Ovary (tissue), 10 donors: ENCODE measurements at places on chromosomes 5 and 9. TPM values are rescaled to one million over a fixed set of nuclear protein-coding genes. Genes with fewer than 3 reads are reported as not detected.

FBN2 gene
- 1.7 TPM for total RNA-seq

- no peak for DNase-seq
These were observed 539.9 kb downstream of the DMRTA1 start for GRCh38 chr9:22986556-22986955.

DNA sequence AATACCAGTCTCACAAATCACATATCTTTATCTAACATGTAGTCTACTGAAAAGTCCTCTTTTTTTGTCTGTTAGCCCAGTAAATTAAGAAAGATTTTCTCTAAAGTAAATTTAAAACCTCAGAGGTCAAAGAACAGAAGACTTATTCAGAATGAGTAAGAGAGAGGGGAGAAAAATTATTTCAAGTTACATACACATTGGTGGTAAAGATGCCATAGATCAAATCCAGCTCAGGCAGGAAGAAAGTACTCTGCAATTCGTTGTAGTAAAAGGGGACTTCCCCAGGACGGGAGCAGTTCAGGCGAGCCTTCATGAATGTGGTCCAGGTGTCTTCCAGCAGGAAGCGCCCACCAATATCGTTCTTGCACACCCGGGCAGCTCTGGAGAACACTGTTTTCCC is 344.1 kb downstream of the SEMA5A start:
- no peak for DNase-seq

- DNase-seq, result no peak
These were observed 18.8 kb upstream of the ANKHD1 start for GRCh38 chr5:140382866-140383265.

- no peak for DNase-seq
These were observed 385.6 kb downstream of the MLLT3 start for GRCh38 chr9:20236676-20237075.
